Stimulated activated CD8-positive, alpha-beta memory T cell treated with anti-CD3 and anti-CD28 coated beads, Interleukin-4, amount 100 ng/mL, for 4 hours (primary cell): ENCODE measurements at places on chromosomes 13 and 19.

- no peak for DNase-seq
These were observed 76.7 kb downstream of the MBNL2 start for GRCh38 chr13:97298816-97299215.

DNA sequence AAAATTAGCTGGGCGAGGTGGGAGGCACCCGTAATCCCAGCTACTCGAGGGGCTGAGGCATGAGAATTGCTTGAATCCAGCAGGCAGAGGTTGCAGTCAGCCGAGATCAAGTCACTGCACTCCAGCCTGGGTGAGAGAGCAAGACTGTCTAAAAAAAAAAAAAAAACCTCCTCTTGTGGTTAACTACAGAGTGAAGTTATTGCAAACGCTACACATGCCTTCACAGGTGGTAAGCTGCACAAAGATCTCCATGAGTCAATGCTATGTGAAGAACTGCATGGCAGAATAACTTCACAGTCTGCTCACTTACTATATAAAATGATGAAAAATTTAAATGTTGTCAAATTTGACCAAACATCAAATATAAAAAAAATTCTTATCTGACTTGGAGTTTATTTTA is 436.8 kb downstream of the FGF14 start:
- no peak for DNase-seq

DNA sequence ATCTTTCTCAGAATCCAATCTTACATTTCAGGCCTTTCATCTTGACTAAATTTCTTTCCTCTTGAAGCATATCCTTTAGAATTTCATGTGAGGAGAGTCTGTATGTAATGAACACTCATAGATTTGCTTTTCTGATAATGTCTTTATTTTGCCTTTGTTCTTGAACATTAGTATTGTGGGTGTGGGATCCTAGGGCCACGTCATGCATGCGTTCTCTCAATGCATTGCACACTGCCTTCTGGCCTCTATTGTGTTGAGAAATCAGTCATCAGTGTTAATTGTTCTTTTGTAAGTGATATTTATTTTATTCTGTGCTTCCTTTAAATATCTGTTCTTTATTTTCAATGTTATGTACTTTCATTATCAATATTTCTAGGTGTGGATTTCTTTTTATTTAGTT is 364.9 kb downstream of the OXGR1 start:
- DNase-seq, result no peak

DNA sequence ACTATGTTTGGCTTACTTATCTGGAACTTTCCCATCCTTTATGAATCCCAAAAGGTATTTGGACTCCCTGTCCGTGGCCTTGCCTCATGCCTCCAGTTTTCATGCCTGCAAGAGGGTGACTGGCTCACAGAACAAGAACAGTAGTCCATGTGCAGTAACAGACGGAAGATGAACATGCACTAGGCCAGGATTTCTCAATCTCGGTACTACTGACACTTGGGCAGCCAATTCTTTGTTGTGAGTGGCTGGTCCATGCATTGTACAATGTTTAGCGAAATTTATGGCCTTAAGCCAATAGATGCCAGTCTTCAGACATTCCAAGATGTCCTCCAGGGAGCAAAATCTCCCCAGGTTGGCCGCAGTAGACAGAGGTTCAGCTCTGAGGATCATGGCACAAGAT is 61.9 kb downstream of the DOCK9 start:
- DNase-seq, result no peak

- DNase-seq, result no peak
These were observed 77.4 kb downstream of the DOCK9 start for GRCh38 chr13:98900442-98900841.

DNA sequence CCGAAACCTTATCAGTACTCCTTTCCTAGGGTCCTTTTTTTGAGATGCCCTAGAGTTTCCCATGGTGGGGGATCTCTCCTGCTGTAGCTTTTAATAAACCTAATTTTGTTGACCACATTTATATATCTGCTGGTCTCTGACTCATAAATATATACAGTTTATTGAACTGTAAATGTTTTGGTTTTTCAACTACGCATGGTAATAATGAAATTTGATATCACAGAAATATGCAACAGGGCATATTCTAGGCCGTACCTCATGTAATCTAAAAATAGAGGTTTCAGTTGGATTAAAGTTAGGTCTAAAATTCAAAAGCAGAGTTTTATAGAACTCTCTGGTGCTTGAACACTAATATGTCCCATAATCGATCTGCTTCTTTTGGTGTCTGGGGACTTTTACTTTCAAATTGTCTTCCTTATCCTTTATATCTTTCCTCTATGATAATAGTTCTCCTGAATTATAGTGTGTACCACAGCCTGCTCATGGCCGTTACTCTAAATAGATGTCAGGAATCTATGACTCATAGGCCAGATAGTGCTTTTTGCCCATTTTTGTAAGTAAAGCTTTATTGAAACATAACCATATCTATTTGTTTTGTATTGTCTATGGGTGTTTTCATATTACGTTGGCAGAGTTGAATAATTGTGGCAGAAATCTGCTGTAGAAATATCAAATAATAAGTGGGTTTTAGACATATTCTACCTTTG is 324.8 kb upstream of the PCDH9 start:
- no peak for DNase-seq

DNA sequence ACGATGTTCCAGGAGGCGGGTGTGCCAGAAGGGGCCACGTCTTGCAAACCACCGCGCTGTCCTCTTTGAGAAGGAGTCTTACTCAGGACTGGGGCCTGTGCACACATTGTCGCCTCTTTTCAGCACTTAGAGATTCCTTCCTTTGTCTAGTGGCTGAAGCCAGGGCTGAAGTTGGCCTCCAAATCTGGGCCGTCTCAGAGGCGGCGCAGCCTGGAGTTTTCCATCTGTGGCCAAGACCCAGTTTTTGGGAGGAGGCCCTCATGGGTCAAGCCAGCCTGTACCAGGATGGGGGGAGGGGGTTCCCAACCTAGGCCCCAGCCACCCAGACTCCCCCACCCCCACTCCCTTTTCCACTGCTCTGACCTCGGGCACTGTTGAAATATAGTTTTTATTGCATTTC is 11.8 kb downstream of the ANO8 start:
- no peak for DNase-seq

- no peak for DNase-seq
These were observed 76.8 kb downstream of the KCTD12 start for GRCh38 chr13:76809389-76809788.

- DNase-seq, result no peak
These were observed 4.5 kb upstream of the OLFM2 start for GRCh38 chr19:9940778-9941177.

- no peak for DNase-seq
These were observed 8.0 kb downstream of the KLC3 start for GRCh38 chr19:45348367-45349125.

DNA sequence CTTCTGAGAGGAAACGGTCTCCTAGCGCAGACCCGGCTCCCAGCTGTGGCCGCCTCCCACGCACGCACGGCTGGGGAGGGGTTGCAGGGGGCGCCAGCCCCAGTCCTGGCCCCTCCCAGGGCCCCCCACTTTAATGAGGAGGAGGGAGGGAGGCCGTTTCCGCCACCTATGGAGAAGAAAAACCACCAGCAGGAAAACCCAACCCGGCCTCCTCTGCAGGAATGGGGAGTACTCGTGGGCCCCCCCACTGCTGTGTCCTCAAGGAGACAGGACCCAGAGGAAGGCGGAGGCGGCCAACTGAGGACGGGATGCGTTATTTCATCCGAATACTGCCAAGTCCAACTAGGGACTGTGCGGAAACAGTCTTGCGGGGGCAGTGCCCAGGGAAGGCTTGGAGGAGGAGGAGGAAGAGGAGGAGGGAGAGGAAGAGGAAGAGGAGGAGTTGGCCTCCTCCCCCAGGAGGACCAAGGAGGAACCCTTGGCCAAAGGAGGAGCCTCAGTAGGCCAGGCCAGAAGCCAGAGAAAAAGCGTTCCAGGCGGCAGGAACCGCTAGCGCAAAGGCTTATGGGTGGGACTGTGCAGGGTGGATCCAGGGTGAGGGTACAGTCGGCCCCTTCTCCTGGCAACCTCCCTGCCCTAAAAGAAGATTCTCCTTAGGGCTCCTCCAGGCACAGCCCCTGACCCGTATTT is 3.9 kb upstream of the SSBP4 start:
- no peak for DNase-seq

DNA sequence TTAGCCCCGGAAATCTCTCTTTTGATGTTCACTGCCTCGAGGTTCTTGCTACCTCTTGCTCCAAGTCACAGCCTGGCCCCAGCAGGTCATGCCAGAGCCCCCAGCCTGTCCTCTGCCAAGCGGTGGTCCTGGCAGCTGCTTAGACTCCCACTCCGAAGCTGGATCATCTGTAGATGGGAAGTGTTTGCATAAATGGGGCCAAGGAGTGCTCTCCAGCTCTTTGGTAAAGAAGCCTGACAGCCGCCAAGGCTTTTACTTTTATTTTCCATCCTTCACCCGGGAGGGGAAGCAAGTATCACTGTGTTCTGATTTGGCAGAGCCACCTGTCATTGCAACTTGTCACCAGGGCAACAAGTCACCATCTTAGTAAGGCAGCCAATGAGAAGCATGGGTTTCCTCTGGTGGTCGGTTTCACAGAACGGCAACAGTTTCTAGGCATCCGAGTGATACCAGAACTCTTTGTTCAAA is 10.6 kb upstream of the RETN start:
- no peak for DNase-seq

- no peak for DNase-seq
These were observed 12.2 kb downstream of the SUGP2 start for GRCh38 chr19:19021115-19021514.
